ENCODE measurements at places on chromosomes 3 and 15.
A peak's percentile ranks its signal among the peaks of the same experiment; 100 is the strongest.

DNA sequence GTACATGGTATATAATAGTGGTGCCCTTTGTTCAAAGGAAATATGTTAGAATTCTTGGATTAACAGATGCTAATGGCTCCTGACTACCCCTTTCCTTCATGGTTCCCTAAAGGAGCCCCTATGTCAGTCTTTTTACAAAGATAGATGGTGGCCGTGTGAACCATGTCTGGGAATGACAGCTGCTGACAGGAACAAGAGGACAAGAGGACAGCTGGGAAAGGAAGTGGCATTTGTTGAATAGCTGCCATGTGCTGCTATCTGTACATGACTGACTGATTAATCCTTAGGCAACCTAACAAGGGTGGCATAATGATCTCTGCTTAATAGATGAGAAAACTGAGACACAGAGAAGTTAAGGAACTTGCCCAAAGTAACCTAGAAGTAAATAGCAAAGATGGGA is 321.7 kb downstream of the ZNF621 start:
- no peak for DNase-seq

- DNase-seq = no peak
Measured at GRCh38 chr3:67204951-67205350, 206.8 kb downstream of the KBTBD8 start.

GRCh38 chr3:159854500-159855124 is 134.0 kb upstream of the IL12A start:
- DNase-seq = no peak

DNA sequence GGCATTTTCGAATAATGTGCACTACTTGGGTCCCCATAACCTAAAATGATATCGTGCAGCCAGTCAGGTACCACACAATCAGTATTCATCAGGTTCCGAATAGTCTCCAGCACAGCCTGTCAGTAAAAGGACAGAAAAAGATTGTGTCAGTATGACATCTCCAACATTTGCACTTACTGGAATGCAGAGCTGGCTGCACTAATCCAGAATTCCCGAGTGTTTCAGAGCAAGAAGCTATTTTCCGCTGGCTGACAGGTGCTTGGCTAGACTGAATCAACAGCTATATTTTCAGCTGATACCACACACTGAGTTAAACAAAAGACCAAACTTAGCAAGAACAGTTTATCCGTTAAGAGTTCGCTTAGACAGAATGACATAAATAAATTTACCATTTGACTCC is 68.8 kb downstream of the AQR start:
- no peak for DNase-seq

GRCh38 chr15:26634319-26634718 is 138.5 kb downstream of the GABRB3 start:
- DNase-seq = no peak

- no peak for DNase-seq
Measured at GRCh38 chr3:11574981-11575669, 68.6 kb downstream of the VGLL4 start.

DNA sequence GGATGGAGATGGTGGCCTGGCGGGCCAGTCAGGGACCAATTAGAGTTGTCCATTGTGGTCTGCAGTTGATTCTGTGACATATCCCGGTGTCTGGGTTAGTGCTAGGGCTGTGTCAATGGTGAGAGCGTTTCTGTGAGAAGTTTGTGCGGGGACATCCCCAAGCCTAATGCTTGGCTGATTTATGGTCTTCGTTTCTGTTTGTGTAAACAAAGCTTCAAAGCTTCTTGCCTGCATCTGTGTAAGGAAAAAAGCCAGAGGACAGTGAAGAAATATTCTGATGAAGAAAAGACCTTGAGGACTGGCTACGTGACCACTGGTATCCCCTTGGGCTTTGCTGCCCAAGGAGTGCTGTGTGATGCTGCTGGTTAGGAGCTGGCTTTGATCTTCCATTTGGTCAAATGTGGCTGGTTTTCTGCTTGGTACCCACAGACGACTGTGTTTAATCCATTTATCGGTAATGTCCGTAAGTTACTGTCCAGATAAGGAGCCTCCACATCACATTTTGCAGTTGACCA is 74.6 kb upstream of the LRTM1 start:
- DNase-seq = no peak

- DNase-seq = peak; percentile 2
Measured at GRCh38 chr15:75348562-75349350, 1.9 kb downstream of the NEIL1 start.

- DNase-seq = no peak
Measured at GRCh38 chr15:101221902-101222301, 29.9 kb downstream of the CHSY1 start.

DNA sequence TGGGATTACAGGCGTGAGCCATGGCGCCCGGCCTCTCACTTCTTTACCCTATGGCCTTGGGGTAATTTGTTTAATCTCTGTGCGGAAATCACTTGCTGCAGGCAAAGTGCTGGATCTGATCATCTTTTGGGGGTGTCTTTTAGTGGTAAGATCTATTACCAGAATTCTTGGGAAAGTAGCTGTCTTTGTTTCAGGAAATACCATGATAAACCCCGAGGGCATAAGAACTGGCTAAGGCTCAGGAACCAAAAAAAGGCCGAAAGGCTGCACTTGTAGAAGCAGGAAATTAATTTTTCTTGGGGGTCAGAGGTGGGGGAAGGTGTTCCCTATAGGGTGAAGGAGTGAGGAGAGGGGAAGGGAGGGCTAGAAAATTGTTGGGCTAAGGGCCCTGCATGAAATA is 22.7 kb upstream of the IGF2BP2 start:
- DNase-seq = no peak

GRCh38 chr3:12759693-12760565 is 870 bp upstream of the TMEM40 start:
- DNase-seq = no peak

GRCh38 chr15:70870051-70870450 is 16.1 kb upstream of the LARP6 start:
- no peak for DNase-seq

DNA sequence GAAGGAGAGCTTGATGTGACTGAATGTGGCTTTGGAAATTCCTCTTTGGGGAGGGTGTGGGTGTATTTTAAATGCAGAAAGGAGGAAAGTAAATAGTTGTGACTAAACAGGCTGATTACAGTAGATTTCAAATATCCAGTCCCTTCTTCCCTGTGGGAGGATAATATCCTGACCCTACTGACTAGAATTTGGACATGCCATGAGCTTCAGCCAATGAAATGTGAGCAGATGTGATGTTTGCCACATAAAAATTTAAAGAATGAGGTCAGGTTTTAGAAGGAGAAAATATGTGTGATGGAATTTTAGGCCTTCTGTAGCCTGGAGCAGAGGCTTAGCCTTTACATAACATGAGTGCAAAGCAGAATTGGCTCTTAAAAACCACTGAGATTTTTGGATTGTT is 1218.9 kb downstream of the ROBO2 start:
- DNase-seq = no peak

GRCh38 chr3:122774564-122774963 is 19.1 kb downstream of the HSPBAP1 start:
- DNase-seq = no peak

- no peak for DNase-seq
Measured at GRCh38 chr3:107441617-107442016, 64.4 kb downstream of the CCDC54 start.

All from NCI-H345 (cell line).